ENCODE measurements at places on chromosomes 6 and 20. TPM values are rescaled to one million over a fixed set of nuclear protein-coding genes. Genes with fewer than 3 reads are reported as not detected.

DNA sequence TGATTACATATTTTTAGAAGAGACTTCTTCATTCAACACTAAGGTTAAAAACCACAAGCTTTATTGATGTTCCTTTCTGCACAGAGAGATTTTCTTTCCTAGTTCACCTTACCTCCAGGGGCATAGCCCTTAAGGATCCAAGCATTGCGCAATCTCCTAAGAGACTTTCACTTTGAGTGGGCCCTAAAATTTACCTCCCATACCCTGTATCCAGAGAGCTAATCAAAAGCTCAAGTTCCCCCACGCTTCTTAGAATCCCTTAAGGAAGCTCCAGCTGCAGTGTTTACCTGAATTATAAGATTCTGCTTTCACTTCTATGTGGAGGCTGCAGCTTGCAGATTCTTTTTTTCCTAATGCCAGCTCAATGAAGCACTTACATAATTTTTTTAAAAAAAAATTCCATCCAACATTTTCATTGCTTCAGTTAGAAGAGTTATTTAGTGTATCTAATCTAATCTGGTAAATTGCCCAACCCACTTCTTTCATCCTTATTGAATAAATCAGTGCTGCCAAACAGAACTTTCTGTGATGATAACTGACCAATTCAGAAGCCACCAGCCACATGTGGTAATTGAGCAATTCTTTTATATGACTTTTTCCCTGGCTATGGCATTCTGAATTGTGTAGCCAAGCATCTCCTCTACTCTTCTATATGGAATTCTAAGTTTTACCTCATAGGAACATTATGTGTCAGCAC, 24.6 kb upstream of the SPTLC3 start:
- H3K4me1 ChIP-seq = no peaks in the 10 kb centered on the region
- no peaks in the 10 kb centered on the region for H3K27me3 ChIP-seq
- H3K4me3 ChIP-seq = no peak overlapping the region
- H3K36me3 ChIP-seq = no peaks in the 10 kb centered on the region
- H3K27ac ChIP-seq = no peak overlapping the region

GRCh38 chr6:175680-176079, 116.6 kb upstream of the DUSP22 start:
- no peaks in the 10 kb centered on the region for H3K4me1 ChIP-seq
- no peak overlapping the region for H3K4me3 ChIP-seq
- no peak overlapping the region for H3K27ac ChIP-seq
- peaks cover 4% of the 10 kb centered on the region for H3K27me3 ChIP-seq
- no peaks in the 10 kb centered on the region for H3K36me3 ChIP-seq
- DNase-seq = no peak

GRCh38 chr6:10610289-10610688, 84.1 kb downstream of the C6orf52 start:
- no peaks in the 10 kb centered on the region for H3K27me3 ChIP-seq
- no peak overlapping the region for H3K27ac ChIP-seq
- no peaks in the 10 kb centered on the region for H3K36me3 ChIP-seq
- DNase-seq = no peak
- H3K4me1 ChIP-seq = no peaks in the 10 kb centered on the region

DNA sequence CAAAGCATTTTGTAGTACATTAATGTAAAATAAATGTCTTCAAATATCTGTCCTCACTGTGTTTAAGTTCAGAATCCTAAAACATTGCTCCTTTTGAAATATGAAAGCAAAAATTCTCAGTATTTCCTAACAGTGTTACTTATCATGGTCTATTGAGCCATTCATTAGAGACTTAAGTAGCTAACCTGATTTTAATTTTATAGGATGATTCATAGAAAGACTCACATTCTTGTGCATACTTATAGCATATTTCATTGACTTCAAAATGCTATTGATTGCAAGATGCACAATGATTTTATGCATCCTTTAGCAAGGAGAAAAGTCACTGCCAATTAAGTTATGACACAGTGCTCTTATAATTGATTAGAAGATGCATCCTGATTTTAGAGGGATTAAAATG, 85.7 kb downstream of the HIVEP1 start:
- H3K4me3 ChIP-seq = no peak overlapping the region
- no peaks in the 10 kb centered on the region for H3K27me3 ChIP-seq
- H3K27ac ChIP-seq = no peak overlapping the region
- peaks cover 1% of the 10 kb centered on the region for H3K4me1 ChIP-seq
- no peak for DNase-seq
- no peaks in the 10 kb centered on the region for H3K36me3 ChIP-seq

DNA sequence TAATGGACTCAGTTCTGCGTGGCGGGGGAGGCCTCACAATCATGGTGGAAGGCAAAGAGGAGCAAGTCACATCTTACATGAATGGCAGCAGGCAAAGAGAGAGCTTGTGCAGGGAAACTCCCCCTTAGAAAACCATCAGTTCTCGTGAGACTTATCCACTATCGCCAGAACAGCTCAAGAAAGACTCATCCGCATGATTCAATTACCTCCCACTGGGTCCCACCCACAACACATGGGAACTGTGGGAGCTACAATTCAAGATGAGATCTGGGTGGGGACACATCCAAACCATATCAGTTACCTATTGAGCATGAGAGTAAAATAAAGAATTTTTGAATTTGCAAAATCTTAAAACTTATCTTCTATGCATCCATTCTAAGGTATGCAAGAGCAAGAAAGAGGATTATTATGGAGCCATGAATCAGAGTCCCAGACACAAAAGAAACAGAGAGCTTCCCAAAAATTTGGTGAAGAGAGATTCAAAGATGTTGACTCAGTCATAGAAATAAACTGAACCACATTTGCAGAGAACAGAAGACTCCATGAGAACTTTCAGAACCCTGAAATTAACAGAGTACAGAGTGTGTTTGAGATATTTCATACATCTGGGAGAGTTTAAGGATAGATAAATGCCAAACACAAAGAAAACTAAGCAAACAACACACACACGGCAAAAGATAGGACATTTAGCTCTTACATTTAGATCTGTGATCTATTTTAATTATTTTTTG, 17.1 kb upstream of the MOXD1 start:
- H3K36me3 ChIP-seq = no peaks in the 10 kb centered on the region
- H3K4me3 ChIP-seq = no peak overlapping the region
- H3K4me1 ChIP-seq = no peaks in the 10 kb centered on the region

DNA sequence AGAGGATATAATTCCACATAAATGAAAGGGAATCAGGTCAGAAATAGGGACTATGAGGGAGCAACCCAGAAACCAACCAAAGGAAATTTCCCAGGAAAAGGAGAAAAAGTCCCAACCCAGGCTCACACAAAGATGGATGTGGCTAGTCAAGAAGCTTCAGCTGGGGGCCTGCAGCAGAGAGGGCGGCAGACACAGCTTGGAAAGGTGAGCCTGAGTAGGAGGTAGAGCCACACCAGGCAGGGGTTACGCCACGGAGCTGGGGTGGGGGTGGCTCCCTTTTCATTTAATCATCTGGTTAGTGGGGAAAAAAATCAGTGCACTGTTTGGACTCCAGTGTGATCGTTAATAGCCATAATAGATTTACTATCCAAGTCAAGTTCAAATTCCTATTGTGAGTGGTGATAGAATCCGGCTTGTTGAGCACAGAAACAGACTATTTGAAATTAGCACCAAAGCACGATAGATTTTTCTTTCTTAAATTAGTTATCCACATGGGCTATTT, 220.6 kb downstream of the TPBG start:
- H3K36me3 ChIP-seq = no peaks in the 10 kb centered on the region
- H3K27ac ChIP-seq = no peak overlapping the region
- H3K4me1 ChIP-seq = no peaks in the 10 kb centered on the region
- H3K4me3 ChIP-seq = no peak overlapping the region

DNA sequence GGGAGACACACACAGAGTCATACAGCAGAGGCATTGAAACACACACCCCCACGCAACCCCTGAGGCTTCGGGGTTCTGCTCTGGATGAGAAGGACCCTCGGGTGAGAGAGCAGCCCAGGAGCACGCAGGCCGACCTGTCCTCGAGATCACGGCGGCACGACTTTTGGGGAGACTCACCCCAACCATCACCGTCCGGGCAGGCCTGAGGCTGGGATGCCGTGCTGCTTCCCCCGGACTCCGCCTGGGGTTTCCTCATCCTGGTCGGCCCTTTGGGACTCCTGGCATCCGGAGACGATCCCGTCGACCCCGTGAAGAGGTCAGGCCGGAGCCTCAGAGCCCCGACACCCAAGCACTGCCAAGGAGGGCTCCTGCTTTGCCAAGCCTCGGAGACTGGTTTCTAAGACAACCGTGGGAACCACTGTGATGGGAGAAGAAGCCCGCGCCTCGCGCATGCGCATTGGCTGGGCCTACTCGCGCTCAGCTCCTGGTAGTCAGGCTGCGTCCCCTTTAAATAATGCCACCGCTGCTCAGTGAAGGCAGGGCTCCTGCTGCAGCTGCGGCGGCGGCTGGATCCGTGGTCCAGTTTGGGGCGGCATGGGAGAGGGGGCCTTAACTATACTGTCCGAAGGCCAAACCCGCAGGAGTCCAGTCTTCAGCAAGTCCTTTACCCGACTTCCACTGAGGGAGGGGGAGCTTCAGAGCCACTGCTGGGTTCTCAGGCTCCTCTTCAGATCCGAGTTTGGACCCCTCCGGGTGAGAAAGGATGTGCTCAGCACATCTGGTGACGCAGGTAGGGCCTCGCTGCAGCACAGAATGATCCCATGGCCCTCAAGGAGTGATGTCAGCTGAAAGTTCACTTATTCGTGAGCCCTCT, 171.4 kb upstream of the ZNF337 start:
- peaks cover 61% of the 10 kb centered on the region for H3K4me1 ChIP-seq
- H3K36me3 ChIP-seq = no peaks in the 10 kb centered on the region
- no peaks in the 10 kb centered on the region for H3K27me3 ChIP-seq

DNA sequence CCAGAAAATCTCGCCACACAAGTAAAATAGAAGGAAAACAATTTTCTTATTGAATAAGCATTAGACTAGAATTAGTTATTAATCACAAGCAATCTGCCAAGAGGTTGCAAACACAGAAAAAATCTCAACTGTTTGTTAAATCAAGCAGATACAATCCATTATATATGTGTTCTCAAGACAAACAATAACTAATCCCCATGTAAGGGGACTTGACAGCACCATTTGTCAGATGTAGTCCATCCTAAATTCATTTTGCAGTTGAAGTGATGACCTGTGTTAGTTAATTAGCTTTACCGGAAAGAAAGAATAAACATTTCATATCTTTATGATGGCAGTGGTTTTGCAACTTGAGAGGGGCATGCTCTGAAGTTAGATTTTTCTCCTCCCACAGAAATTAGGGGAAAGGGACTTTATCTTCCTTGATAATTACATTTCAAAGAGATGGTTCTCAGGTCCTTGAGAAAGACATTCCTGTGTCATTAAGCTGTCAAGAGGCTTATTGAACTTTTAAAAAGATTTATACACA, 1588.0 kb downstream of the GRIK2 start:
- no peaks in the 10 kb centered on the region for H3K36me3 ChIP-seq
- no peaks in the 10 kb centered on the region for H3K4me1 ChIP-seq
- no peak for DNase-seq
- no peak overlapping the region for H3K4me3 ChIP-seq
- no peaks in the 10 kb centered on the region for H3K27me3 ChIP-seq
- H3K27ac ChIP-seq = no peak overlapping the region

GRCh38 chr6:19562468-19562867, 274.7 kb upstream of the ID4 start:
- H3K4me1 ChIP-seq = no peaks in the 10 kb centered on the region
- H3K27me3 ChIP-seq = no peaks in the 10 kb centered on the region
- no peaks in the 10 kb centered on the region for H3K36me3 ChIP-seq
- H3K27ac ChIP-seq = no peak overlapping the region
- no peak for DNase-seq

DNA sequence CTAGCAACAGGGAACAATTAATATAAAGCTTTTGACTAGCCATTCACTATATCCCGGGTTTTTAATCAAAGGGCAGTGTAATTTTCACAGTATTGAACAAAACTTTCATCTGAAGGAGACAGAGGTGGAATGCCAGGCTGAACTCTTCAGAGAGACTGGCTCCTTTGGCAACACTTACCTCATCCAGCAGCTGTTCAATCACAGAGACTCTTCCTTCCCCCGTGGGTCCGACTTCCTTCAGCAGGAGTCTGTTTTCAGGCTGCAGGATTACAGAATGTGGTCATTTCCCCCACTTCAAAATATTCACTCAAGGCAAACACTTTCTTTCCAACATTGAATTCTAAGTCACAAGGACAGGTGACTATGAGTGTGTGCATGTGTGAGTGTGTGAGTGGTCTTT, 76.6 kb downstream of the DZANK1 start:
- no peak overlapping the region for H3K27ac ChIP-seq
- H3K4me3 ChIP-seq = no peak overlapping the region
- H3K27me3 ChIP-seq = no peaks in the 10 kb centered on the region
- DNase-seq = no peak
- no peaks in the 10 kb centered on the region for H3K4me1 ChIP-seq

DNA sequence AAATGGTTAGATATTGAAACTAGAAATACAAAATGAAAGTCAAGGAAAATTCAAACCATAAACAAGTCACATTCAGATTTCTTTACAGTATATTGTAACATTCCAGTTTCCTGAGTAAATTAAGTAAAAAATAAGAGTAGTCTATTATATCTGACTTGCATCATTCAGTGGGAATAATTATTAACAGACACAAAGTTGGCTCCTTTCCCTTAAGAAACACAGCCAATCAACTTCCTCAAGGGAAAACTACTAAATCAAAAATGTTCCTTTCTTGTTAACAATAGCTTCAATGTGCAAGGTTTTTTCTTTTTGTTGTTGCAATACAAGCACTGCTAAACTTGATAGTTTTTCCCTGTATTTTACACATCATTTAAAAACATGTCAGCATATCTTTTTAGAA, 33.2 kb downstream of the DNAAF9 start:
- DNase-seq = no peak
- H3K36me3 ChIP-seq = peaks cover 55% of the 10 kb centered on the region
- peaks cover 2% of the 10 kb centered on the region for H3K4me1 ChIP-seq
- H3K4me3 ChIP-seq = no peak overlapping the region
- no peaks in the 10 kb centered on the region for H3K27me3 ChIP-seq

- H3K27ac ChIP-seq = no peak overlapping the region
- H3K4me3 ChIP-seq = no peak overlapping the region
- no peak for DNase-seq
- H3K4me1 ChIP-seq = peaks cover 36% of the 10 kb centered on the region
- peaks cover 42% of the 10 kb centered on the region for H3K36me3 ChIP-seq
These were observed 16.5 kb downstream of the MDFI start for GRCh38 chr6:41654698-41655151.

DNA sequence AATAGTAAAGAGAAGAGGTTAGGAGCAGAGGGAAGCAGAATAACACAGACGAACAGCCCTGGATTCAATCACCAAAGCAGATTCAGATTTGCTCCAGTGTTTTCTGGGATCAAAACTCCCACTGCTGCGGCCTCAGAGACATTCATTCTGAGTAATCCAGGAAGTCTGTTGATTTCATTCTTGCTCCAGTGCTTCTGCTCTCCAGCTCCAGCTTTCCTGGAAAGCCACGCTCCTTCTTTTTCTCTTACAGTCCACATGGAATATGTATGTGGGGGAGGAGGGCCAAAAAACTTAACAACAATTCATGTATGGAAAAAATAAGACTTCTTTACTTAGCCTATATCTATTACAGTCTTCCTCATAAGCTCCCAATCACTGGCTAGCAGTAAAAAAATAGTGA, 26.4 kb upstream of the UST start:
- H3K27me3 ChIP-seq = no peaks in the 10 kb centered on the region
- no peaks in the 10 kb centered on the region for H3K36me3 ChIP-seq
- H3K4me3 ChIP-seq = no peak overlapping the region

The MATN4 gene
- polyA plus RNA-seq = 9.9 TPM

The GABRR1 gene
- polyA plus RNA-seq = 0.35 TPM

The ADGB gene
- polyA plus RNA-seq = 0.98 TPM

The ZNF322 gene
- polyA plus RNA-seq = 24.4 TPM

The EYS gene
- 1.3 TPM for polyA plus RNA-seq

The PRKN gene
- polyA plus RNA-seq = 7.4 TPM

The RBM12 gene
- 50.2 TPM for polyA plus RNA-seq

The LRRC73 gene
- polyA plus RNA-seq = 8.2 TPM

The HSPA1L gene
- polyA plus RNA-seq = 6.1 TPM

The C2 gene
- 14.7 TPM for polyA plus RNA-seq

The EFCAB8 gene
- 0.17 TPM for polyA plus RNA-seq

The MACROD2 gene
- 21.4 TPM for polyA plus RNA-seq
